AG09309 (cell line): ENCODE measurements at places on chromosomes 4 and X.
A peak's percentile ranks its signal among the peaks of the same experiment; 100 is the strongest.

- DNase-seq, result no peak
These were observed 54.8 kb downstream of the DHRSX start for GRCh38 chrX:2445662-2446623.

GRCh38 chr4:14065406-14065805 is 437.9 kb upstream of the BOD1L1 start:
- DNase-seq, result no peak

DNA sequence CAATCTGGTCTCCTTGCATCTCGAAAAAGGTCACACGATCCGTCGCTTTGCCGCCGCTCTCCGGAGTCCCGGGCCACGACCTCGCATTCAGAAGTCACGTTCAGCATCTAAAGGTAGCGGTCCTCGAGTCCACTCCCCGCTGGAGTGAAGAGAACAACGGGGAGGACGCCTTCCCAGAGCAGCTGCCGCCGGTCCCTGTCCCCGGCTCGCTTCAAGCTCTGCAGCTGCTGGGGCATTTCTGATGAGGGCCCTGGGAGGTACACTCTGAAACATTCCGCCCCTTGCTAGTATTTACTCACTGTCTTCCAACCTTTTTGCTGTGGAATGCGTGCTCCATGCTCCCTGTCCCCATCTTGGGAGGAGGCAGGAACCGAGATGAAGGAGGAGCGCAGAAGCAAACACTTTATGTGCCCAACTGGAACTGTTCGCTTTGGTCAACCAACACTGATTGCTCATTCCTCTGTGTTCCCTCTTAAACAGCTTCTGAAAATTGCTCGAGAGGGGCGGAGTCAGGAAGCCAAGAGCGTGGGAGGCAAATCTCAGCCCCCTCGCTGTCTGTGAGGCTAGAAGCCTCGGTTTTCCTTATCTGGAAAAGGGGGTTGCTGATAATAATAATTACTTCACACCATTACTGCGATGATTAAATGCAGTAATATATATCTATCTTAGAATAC is 6.4 kb upstream of the VAMP7 start:
- DNase-seq, result no peak

DNA sequence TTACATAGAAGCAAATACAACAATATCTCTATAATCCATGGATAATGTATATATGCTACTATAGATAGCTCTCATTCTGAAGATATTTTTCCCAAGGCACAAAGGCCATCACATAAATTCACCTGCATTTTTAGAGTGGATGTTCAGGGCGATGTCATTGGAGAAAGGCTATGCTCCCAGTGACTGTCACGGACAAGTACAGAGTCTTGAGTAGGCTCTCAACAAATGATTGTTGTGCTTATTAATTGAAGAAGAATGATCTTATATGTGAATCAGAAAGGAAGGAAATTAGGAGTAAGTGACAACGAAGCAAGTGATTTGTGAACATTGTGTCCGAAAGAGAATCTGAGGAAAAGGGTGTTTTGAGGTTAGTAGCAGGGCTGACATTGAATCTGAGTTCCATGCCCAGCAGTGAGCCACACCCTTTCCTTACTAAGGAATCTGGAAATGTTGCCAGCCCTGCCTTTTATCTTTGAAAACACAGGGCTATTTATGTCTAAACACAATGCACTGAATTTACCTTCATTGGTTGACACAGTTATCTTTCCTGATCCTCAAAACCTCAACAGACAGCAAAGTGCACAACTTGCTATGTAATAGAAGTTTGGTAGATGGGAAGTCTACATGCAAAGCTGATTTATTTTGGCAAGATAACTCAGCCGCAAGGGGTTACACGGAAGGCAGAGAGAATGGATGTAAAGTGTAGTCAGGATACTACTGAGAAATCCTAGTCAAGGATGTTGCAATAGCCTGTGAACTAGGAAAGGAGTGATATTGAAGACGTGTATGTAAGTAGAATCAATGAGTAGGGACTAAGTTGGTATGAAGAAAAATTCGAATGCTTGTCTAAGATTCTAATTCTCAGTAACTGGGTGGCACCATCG is 50.4 kb downstream of the SORBS2 start:
- DNase-seq, result no peak

DNA sequence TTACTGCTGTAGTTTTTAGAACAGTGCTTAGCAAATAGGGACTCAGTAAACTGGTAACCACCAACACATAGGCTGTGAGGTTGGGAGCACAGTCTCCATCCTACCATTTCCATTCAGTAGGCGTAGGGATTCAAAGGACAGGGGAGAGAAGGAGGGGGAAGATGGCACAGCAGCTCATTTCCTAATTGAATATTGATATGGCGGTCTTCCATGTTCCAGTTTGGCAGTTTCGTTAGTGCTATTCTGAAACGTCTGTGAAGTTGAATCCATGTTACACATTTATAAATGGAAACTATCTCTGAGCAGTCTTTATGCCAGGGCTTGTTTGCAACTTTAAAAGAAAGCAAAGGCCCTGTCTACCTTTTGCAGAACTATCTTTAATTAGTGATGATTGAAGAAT is 105.5 kb downstream of the PARM1 start:
- DNase-seq, result no peak

- DNase-seq, result no peak
These were observed 38.5 kb upstream of the POU3F4 start for GRCh38 chrX:83469551-83469950.

DNA sequence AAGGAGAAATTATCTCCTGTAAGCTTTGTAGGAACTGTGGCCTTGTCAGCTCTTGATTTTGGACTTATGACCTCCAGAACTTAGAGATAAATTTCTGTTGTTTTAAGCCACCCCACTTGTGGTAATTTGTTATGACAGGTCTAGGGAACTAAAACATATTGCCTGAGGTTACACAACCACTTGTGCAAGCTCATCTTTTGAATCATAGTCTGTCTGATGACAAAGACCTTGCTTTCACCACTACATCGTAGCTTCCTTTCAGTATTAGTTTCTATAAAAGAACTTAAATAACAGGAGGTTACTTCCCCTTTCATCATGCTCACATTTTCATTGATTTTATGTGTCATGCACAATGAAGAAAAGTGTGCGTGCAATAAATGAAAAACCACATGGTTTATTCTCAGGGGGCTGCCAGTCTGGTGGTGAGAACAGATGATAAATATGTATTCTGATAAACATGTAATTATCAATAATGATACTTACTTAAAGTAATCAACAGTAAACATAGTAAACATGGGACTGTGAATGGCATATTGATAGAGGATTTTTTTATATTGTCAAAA is 690.0 kb upstream of the HS3ST1 start:
- no peak for DNase-seq

- no peak for DNase-seq
These were observed 237.1 kb upstream of the NUDT6 start for GRCh38 chr4:123159479-123159878.

DNA sequence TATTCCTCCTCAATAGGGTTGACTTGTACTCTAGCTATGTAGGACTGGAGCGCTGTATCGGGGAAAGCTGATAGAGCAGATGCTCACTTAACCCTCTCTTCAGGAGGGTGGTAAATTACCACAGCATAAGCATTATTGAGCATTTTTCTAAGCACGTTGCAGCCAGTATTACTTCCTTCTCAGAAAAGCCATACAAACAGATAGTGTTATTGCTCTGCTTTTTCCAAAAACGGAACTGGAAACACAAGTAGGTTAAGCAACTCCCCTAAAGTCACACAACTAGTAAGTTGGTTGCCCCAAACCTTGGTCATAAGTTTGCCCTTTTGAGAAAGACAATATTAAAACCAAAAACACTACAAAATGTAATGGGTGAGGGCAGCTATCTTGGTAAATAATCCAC is 73.9 kb downstream of the REELD1 start:
- no peak for DNase-seq

- DNase-seq, result no peak
These were observed 38.7 kb downstream of the BEX3 start for GRCh38 chrX:103415068-103415467.

DNA sequence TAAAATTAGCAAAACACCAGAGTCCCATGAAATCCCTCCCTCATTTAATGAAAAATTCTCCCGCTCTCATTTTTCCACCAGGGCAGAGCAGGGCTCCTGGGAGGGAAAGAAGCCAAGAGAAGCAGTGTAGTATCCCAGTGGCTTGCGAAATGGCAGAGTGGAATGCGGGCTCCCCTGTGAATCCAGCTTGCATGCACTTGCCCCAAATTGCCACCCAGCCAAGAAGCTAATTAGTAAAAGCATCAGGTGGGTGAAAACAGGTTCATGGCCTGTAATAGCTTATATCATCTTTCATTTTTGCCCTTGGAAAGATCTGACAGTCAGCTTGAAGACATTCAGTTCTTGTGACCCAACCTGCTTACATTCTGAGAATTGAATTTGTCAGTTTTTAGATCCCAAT is 10.1 kb downstream of the AMOT start:
- DNase-seq, result no peak

DNA sequence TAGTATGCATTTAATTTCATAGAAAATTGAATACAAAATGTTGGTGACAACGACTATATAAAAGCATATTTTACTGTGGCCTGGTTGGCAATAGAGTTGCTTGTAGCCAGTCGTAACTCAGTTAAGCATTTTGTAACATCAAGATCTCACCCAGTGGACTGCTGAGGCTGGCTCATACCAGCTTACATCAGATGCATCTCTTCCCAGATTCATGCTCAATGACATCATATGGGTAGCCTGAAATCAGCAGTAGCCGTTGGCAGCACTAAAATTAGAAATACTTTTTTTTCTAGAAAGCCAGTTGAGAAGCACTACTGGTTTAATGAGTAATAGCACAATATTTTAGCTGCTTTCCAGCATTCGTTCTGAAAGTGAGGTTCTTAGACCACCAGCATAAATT is 341.2 kb downstream of the TECRL start:
- no peak for DNase-seq

DNA sequence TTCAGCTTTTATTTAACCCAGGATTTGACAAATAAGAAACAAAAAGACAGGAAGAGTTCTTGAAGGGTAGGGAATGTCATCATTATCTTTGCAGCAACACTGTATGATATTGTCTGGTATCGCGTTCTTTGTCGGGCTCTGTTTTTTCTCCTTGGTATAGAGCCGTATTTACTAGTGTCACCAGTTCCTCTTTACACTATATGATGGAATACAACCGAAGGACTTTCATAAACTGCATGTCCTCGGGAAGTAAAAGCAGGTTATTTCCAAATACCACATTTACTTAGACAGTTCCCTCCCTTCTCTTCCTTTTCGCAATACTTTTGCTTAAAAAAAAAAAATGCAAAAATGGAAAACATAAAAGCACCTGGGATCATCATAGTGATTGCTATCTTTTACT is 96.6 kb upstream of the IL13RA1 start:
- DNase-seq, result no peak

GRCh38 chrX:142089193-142089592 is 115.9 kb downstream of the MAGEC2 start:
- DNase-seq, result no peak

DNA sequence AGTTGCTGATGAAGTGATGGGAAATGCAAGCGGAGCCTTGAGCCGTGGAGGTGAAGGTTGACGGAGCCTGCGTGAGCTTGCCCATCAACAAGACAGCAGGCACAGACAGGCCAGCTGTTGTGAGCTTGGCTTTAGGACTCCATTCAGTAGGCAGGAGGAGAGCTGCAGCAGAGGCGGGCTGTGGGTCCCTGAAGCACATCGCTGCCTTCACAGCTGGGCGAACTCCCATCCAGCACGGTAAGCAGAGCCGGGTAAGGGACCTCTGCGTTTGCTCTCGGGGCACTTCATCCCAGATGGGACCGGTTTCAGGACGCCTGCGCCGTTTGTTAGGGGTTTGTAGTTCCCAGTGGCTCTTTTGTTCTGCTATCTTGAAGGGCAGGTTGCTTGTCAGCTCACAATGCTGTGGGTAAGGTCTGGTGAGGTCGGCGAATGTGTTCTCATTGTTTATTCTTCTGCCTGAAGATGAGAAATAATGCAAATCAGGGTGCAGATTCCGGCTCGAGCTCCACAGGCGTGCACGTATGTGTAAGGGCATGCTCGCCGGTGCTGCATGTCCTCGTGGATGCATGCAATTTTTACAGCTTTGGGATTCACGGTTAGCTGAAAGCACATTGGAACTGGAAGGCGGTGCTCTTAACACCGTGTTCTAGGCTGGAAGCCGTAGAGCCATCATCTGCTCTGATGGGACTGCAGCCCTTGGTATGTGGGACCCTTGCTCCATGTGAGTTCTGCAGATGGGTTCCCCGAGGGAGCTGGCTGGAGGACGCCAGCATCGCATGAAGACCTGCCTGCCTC is 54.6 kb upstream of the CLDN34 start:
- no peak for DNase-seq

DNA sequence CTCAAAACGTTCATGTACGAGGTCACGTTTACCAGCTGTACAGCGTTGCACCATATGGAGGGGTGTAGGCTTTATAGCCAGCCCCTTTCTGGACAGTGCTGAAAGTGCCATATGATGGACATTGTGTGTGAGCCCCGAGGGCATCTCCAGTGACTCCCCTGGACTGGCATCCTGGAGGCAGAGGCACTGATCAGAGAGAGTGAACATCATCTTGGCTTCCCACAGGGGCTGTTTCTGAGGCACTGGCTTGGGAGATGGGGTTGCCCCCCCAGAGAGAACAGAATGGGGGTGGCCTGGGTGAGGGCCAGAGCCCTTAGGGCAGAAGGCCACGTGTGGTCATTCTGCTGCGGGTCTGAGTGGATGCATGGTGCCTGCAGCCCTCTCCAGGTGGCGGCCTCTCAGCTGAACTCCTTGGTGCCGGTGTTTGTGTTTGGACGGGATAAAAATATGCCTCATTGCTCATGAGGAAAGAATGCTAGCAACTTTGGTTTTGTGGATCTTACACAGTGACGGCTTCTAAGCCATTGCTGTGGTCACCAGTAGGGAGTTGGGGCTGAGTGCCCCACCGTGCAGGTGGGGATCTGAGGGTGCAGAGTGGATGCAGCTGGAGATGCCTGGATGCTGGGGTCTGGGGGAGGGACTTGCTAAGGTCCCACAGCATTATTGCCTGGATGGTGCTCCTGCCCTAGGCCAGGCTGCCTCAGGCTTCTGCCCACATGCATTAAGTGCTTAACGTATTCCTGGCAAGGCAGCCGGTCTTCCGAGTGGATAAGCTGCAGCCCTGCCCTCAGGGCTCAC is 3.4 kb downstream of the WFS1 start:
- DNase-seq, result peak; percentile 20

- no peak for DNase-seq
These were observed 298.1 kb upstream of the TAPT1 start for GRCh38 chr4:16524406-16524805.

GRCh38 chr4:39426728-39427127 is 20.0 kb downstream of the KLB start:
- DNase-seq, result no peak

- no peak for DNase-seq
These were observed 50.8 kb upstream of the ELF2 start for GRCh38 chr4:139227729-139228404.

GRCh38 chr4:110629780-110630687 is 7.2 kb upstream of the PITX2 start:
- no peak for DNase-seq
